ENCODE measurements at places on chromosomes 13 and 19.

DNA sequence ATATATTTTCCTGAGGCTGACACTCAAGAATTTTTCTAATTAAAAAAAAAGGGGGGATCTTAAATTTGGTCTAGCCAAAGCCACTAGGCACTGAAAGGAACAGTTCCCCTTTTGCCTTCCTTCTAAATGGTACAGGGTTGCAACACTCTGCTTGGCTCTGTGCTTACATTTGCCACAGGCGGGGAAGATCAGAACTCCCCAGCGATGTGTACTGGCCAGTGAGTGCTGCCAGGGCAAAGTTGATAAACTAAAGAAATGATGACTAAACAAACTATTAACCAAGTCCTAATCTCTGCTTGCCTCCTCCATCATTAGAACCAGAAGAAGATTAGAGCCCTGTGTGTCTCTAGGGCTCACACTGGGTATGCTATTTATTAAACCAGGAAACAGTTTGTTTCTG is 75.3 kb upstream of the SCEL start:
- DNase-seq, result no peak

- DNase-seq, result no peak
Observed at GRCh38 chr13:66222926-66223325, 1007.2 kb downstream of the PCDH9 start.

DNA sequence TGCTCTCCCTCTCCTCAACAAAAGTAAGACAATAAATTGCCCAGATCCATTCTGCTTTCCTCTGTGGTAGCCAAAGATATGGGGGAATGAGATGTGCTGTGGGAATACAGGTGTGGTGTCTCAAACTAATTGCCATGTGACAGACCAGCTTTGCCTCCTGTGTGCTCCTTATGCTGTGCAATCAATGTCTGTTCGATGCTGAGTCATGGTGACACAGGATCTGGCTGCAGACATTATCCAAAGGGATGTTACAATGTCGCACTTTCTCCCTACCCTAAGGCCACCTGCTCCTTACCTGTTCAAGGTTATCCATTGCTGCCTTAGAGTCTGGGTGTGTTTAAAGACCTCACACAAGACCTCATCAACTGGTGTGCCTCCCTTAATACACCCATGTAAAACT is 32.5 kb downstream of the FGF14 start:
- peak; percentile 12 for DNase-seq

- DNase-seq, result no peak
Observed at GRCh38 chr19:35407619-35408018, 36.8 kb downstream of the GPR42 start.

- DNase-seq, result no peak
Observed at GRCh38 chr13:79745081-79745480, 264.1 kb downstream of the NDFIP2 start.

GRCh38 chr13:33051632-33052031 is 35.4 kb downstream of the KL start:
- DNase-seq, result no peak

GRCh38 chr19:33778089-33778791 is 18.4 kb upstream of the KCTD15 start:
- DNase-seq, result peak; percentile 92

DNA sequence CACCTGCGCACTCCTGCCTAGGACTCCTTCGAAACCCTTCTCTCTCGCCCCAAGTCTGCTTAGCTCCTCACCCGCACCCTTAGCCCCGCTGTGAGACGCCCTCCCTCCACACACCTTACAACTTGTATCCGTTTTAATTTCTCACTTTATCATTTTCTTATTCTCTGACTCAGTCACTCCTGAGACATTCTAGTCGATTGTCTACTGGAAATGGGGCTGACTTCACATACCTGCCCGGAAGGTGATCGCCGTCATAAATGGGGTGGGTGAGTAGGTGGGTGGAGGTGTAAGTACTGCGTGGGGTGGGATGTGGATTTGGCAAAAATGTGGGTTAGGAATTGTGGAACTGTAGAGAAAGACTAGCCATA is 714 bp downstream of the NDFIP2 start:
- DNase-seq, result peak; percentile 57

DNA sequence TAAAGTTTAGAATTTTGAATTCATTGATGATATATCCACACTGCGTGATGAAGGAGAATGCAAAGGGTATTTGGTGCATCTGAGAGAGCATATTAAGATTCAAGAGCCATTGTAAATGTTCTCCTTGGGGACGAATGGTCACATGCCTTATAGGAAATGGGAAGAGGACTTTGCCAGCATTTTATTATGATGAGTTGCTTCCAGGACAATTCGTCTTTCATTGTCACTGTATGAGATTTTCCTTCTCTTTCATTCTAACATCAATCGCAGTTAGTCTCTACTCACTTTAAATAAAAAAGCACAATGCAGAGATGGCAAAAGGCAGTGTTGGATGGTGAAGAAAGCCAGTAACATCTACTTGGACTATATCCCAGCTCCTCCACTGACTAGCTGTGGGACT is 21.4 kb downstream of the WDFY2 start:
- DNase-seq, result no peak

DNA sequence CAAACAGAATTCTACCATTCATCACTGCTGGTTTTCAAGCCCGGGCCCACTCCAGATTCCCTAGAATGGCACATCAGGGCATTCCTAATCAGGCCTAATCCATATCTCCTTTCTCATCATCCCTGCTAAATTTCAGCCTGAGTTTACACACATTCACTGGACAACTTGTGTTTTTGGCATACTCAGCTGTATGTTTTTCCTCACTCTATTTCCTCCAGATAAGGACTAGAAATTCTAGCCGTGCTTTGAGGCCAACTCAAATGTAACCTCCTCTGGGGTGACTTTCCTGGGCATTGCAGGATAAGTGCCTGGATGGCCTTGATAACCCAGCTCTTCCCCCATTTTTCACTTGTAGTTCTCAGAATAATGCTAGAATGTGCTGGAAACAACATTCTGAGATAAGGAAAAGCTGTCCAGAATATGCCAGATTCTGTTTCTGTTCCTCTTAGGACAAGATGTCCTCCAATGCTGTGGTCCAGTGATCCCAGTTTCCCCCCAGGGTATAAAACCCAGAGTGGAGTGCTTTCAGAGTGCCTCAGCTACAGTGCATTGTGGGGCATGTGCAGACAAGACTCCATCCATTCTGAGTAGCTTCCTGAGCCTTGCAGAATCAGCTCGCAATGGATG is 66.9 kb upstream of the CLDN10 start:
- DNase-seq, result peak; percentile 24

DNA sequence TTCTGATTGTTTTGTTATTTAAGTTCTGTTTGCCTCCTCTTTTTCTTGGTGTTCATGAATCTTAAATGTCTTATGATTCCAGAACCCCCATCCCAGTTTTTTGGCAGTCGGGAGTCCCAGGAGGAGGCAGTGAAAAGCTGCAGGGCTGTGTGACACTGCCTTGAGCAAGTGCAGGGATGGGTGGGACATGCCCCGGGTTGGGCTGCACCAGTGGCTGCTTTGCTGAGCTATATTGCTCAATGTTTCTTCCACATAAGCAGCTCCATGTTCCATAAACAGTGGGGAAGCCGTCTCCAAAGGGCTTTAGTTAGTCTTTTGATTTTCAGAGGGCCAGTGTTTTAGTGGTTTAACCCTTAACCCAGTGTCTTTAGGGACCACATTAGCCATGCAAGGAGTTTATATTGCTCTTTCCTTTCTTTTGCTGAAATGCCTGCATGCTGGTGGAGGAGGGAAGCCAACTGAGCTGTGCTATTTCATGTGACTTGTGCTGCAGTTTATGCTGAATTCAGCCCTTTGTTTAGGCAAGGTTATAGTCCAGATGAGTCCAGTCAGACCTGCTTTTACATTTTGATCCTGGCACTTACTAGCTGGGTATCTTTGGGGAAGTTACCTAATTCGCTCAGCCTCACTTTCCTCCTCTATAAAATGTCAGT is 13.1 kb downstream of the ATP8A2 start:
- peak; percentile 34 for DNase-seq

- DNase-seq, result peak; percentile 89
Observed at GRCh38 chr13:74575729-74576125, 441.5 kb upstream of the KLF12 start.

GRCh38 chr19:29265436-29265835 is 52.5 kb upstream of the UQCRFS1 start:
- DNase-seq, result no peak

DNA sequence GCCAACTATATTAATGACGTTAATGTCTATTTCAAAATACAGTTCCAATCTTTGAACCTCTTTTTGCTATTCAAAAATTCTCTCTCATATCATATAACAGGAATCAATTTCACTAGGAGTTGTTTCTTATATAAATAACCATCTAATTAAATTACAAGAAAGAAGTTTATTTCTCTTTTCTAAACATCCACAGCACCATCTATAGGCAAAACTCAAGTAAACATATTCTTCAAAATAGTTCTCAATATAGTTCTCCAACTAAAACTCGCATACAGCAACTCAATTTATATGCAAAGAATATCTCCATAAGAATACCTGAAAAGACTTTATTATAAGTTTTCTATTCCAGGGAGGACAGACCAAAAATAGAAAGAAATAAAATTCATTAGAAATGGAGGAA is 65.6 kb downstream of the RBM26 start:
- DNase-seq, result no peak

DNA sequence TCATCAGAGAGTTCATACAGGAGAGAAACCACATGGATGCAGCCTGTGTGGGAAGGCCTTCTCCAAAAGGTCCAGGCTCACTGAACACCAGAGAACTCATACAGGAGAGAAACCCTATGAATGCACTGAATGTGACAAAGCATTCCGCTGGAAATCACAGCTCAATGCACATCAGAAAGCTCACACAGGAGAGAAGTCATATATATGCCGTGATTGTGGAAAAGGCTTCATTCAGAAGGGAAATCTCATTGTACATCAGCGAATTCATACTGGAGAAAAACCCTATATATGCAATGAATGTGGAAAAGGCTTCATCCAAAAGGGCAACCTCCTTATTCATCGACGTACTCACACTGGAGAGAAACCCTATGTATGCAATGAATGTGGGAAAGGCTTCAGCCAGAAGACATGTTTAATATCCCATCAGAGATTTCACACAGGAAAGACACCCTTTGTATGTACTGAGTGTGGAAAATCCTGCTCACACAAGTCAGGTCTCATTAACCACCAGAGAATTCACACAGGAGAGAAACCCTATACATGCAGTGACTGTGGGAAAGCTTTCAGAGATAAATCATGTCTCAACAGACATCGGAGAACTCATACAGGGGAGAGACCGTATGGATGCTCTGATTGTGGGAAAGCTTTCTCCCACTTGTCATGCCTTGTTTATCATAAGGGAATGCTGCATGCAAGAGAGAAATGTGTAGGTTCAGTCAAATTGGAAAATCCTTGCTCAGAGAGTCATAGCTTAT is 17.7 kb downstream of the ZNF613 start:
- no peak for DNase-seq

GRCh38 chr13:47291107-47291656 is 394.3 kb upstream of the HTR2A start:
- DNase-seq, result no peak

DNA sequence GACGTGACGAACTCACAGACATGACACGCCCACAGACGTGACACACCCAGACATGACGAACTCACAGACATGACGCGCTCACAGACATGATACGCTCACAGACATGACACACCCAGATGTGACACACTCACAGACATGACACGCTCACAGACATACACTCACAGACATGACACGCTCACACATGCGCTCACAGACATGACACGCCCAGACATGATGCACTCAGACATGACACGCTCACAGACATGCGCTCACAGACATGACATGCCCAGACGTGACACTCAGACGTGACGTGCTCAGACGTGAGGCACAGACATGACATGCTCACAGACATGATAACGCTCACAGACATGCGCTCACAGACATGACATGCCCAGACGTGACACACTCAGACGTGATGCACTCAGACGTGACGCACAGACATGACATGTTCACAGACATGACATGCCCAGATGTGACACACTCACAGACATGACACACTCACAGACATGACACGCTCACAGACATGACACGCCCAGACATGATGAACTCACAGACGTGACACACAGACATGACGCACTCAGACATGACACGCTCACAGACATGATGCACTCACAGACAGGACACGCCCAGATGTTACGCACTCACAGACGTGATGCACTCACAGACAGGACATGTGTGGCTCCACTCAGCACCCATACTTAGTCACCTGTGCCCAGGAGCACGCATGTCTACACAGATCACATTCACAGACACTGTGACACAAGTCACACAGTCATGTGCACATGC is 8.1 kb downstream of the ERFL start:
- DNase-seq, result no peak

GRCh38 chr19:42216653-42217519 is 591 bp downstream of the DEDD2 start:
- peak; percentile 83 for DNase-seq
